ENCODE measurements at places on chromosomes 16 and 17.

- DNase-seq: no peak
Observed at GRCh38 chr17:68356520-68356919, 65.2 kb downstream of the ARSG start.

DNA sequence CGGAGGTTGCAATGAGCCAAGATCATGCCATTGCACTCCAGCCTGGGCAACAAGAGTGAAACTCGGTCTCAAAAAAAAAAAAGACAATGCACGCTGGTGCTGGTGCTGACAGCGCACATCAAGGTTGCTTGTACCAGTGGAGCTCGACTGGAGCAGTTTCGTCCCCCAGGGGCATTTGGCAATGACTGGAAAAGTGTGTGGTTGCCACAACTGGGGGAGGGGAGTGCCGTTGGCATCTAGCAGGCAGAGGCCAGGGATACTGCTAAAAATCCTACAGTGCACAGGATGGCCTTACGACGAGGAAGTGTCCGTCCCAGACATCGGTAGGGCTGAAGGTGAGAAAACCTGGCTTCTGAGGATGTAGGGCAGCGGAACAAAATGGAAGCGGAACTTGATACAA lies 2.4 kb downstream of the MEAK7 start:
- DNase-seq: no peak

- DNase-seq: no peak
Observed at GRCh38 chr17:52465407-52465806, 306.9 kb upstream of the CA10 start.

DNA sequence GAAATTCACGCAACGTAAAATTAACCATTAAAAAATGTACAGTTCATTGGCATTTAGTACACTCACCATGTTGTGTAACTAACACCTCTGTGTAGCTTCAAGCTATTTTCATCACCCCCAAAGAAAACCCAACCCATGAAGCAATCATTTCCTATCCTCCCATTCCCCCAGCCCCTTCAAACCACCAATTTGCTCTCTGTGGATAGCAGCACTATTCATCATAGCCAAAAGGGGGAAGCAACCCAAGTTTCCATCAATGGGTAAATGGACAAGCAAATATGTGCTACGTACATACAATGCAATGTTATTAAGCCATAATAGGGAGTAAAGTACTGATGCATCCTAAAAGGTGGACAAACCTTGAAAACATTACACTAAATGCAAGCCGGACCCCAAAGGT lies 10.9 kb upstream of the KRT222 start:
- no peak for DNase-seq

DNA sequence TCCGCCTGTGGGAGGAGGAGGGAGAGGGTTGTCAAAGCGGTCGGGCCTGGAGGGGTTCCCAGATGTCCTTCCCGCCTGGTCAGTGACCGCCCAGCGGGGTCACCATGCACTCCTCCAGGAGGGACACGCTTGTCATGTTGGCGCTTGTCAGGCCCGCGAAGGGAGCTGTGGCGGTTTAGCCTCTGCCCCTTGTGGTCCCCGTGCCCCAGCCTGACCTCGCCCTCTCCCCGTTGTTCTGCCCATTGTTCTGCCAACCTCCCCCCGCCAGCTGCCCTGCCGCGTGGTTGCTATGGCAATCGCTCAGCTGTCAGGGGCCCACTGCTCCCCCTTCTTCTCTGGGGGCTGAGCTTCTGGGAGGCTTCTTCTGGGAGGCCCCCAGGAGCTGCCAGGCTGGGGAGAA lies 146.4 kb upstream of the CIBAR2 start:
- DNase-seq: no peak
